ENCODE measurements at places on chromosomes 4 and X.

- no peak for DNase-seq
Observed at GRCh38 chr4:79574741-79575451, 166.9 kb upstream of the GK2 start.

- DNase-seq = no peak
Observed at GRCh38 chr4:88169298-88169697, 10.9 kb upstream of the ABCG2 start.

GRCh38 chrX:20224814-20225487 lies 41.8 kb downstream of the RPS6KA3 start:
- DNase-seq = peak; percentile 21

GRCh38 chr4:166602068-166602467 lies 632.2 kb downstream of the SPOCK3 start:
- no peak for DNase-seq

GRCh38 chrX:17769701-17770269 lies 32.5 kb downstream of the SCML1 start:
- DNase-seq = no peak

- no peak for DNase-seq
Observed at GRCh38 chrX:123807835-123808416, 51.9 kb upstream of the XIAP start.

DNA sequence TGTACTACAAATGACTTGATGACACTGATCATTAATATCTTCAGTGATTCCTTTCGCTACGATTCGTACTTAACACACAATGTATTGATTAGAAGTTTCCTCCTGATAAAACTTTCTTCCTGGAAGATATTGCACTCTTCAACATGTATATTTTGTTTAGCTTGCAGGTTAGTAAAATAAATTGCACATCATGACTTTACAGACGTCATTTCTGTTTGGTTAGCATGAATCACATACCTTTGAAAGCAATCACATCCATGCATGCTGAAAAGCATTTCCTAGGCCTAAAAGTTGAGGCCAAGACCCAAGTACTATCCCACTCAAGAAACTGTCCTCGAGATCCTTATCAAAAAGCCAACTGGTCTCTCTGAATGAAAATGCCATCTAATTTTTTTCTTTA lies 1841.0 kb upstream of the PCDH7 start:
- no peak for DNase-seq

GRCh38 chr4:108628411-108628810 lies 8.0 kb downstream of the RPL34 start:
- DNase-seq = no peak

- no peak for DNase-seq
Observed at GRCh38 chr4:184099000-184099399, 118.7 kb downstream of the ENPP6 start.

GRCh38 chrX:47662144-47662657 lies 3.2 kb upstream of the UXT start:
- DNase-seq = no peak

GRCh38 chrX:8089141-8089540 lies 81.9 kb downstream of the VCX2 start:
- DNase-seq = no peak

- no peak for DNase-seq
Observed at GRCh38 chrX:133928365-133928764, 57.0 kb downstream of the GPC3 start.

GRCh38 chr4:185398618-185399017 lies 2.0 kb downstream of the ANKRD37 start:
- DNase-seq = no peak

GRCh38 chrX:17520016-17520615 lies 145.1 kb downstream of the NHS start:
- DNase-seq = no peak

DNA sequence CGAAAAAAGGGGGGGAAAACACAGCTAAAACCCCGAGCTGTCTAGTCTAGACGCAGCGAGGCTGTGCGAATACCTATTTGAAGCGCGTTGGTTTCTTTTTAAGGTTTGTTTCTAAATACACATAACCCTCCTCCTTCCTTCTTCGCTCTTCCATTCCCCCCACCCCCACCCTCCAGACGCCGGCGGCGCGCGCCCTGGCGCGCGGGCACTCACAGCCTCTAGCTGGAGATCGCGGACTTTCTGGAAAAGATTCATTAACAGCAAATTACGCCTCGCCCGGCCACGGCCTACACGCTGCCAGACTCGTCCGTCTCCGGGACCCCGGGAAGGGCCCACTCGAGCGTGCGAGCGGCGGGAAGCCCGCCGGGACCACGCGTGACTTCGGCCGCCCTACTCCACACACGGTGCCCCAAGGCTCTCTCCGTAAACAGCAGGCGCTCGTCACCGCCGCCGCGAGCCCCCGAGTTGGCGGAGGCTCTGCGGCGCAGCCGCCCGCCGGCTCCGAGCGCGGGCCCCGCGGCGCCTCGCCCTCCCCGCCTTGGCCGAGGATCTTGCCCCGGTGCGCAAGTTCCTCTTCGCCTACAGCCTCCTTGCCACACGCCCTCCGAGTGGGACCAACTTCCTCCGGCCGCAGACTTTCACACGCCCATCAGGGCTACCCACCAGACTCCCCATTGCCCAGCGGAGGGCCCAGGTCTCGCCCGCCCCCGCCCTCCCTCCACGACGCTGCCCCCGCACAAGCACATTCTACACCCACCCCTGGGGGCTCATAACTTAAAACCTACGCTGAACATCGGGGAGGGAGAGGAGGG lies 2.0 kb downstream of the BCOR start:
- no peak for DNase-seq

DNA sequence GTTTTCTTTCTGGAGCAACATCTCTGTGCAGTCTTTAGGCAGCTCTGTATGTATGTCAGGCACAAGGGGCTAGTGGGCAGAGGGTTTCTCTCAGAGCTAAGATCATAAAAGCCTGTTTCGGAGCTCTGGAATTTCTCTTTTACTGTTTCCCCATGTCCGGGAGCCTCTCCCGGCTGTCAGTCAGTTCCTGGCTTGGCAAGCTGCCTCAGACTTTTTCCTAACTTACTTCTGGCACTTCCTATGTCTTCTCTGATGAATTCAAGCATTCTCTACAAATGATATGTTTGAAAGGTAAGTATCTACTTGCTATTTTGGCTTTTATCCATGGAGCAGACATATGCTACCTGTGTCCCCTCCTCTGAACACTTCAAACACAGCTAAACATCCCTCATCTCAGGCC lies 129.3 kb upstream of the PGRMC2 start:
- no peak for DNase-seq

DNA sequence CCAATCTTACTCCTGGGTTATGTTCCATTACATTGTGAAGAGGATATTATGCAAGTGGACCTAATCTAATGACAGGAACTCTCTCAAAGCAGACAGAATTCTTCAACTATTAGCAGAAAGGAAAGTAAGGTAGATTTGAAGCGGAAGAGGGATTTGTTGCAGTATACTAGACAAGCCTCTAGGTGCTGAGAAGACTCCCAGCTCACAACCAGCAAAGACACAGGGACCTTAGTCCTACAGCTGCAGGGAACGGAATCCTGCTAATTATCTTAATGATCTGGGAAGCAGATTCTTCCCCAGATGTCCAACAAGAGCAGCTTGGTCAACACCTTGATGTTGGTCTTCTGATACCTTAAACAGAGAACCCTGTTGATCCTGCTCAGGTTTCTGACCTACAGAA lies 73.6 kb downstream of the STK32B start:
- no peak for DNase-seq

DNA sequence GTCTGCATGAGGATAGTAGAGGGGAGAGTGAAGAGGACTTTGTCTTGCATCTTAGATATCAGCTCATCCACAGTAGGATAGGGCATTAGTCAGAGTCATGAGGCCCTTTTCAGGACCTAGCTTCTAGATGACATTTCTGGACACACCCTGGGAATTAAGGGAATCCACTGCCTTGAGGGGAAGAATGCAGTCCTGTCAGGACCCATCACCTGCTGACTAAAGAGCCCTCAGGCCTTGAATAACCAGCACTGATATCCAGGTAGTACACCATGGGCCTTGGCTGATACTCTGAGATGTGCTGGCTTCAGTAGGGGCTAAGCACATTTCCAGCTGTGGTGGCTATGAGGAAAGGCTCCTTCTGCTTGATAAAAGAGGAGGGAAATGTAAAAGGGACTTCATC lies 134.4 kb downstream of the EDA2R start:
- no peak for DNase-seq
